GM23248 (cell line): ENCODE measurements at places on chromosomes 2 and 18.

DNA sequence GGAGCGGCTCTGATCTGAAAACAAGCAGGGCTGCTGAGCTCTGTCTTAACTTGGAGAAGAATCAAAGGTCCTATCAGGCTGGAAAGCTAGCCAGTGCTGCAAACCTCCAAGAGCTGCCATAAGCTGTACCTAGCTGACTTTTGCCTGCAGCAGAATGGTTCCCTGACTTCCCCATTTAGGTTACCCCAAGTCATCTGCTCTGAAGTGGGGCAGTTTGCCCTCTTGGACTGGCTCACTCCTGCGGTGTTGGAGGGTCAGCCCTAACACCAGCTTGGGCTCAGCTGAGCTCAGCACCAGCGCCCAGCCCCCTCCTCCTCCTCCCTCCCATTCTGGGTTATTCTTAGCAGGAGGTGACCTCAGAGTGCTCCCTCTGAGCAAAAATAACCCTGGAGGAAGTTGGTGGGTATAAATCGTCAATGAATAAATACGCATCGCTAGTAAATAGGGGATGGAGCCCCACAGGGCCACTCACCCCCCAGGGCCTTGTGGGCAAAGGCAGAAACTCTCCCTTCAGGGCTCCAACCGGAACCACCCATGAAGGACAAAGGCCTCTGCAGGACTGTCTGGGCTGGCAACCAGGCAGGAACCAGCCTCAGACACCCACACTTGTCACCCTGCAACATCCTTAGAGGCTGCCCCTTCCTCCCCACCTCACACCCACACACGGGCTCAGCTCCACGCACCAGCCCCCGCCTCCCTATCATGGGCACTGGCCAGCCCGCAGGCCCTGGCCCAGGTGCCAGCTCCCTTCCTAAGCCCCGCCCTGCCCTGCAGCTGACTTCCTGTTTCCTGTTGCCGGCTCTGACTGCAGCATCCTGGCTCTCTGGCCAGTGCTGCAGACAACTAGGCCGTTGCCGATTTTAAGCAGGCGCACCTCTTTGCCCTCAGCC, 46.9 kb downstream of the DNMT3A start:
- peak; percentile 51 for DNase-seq

GRCh38 chr2:161170377-161170776, 10.1 kb downstream of the TANK start:
- peak; percentile 9 for DNase-seq

DNA sequence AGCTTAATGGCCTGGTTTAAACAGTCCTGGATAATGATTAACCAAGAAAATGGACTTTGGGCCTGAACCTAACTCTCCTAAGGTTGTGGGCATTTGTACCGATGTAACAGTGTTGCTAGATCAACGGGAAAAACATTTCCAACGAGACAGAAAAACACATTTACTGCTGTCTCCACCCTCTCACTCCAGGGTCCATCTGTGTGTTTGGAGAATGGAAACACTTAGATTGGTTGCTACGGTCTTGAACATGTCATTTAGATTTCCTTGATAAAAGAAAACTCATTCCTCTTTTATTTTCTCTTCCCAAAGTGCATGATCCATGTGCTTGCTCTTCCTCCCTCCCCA, 88.0 kb downstream of the SOCS6 start:
- peak; percentile 34 for DNase-seq

DNA sequence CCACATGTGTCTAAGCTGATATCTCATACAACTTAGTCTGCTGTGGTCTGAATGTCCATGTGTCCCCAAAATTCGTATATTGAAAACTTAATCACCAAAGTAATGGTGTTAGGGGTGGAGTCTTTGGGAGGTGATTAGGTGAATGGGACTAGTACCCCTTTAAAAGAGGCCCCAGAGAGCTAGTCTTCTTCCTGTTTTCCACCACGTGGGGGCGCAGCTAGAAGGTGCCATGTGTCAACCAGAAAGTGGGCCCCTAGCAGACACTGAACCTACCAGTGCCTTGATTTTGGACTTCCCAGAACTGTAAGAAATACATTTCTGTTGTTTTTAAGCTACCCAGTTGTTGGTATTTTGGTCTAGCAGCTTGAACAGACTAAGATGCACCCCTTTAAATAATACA, 86.6 kb downstream of the ASB1 start:
- peak; percentile 81 for DNase-seq

DNA sequence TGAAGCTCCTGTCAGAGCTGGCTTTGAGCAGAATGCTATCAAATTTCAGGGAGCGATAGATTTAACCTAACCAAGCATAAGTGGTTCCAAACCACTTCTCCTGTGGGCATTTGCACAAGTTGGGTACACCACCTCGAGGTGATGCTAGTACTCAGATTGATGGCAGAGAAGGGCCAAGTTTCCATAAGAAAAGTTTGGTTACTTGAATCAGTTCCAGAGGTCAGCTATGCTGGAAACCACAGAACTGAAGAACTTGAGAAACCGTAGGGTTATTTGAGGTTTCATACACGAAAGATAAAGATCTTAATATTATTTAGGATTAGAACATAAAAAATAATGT, 238.2 kb upstream of the SOX11 start:
- DNase-seq = no peak

- peak; percentile 2 for DNase-seq
These were observed 181.2 kb upstream of the LRATD1 start for GRCh38 chr2:14451312-14451711.

DNA sequence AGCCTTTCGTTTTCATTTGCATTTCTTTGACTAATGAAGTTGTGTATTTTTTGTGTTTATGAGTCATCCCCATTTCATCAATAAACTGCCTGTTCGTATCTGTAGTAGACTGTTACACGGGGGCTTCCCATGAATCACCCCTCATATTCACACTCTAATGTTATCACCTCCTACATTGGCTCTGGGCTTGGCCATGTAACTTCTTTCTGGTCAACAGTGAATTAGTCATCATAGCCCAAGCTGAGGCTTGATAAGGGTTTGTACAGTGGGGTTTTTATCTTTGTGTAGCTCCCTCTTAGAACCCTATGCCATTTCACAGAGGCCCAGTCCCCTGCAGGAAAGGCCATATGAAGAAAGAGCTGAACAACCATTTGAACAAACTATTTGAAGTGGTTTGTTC, 151.0 kb downstream of the CCBE1 start:
- DNase-seq = peak; percentile 12

GRCh38 chr18:24228667-24229041, 89.8 kb downstream of the CABYR start:
- DNase-seq = peak; percentile 16

DNA sequence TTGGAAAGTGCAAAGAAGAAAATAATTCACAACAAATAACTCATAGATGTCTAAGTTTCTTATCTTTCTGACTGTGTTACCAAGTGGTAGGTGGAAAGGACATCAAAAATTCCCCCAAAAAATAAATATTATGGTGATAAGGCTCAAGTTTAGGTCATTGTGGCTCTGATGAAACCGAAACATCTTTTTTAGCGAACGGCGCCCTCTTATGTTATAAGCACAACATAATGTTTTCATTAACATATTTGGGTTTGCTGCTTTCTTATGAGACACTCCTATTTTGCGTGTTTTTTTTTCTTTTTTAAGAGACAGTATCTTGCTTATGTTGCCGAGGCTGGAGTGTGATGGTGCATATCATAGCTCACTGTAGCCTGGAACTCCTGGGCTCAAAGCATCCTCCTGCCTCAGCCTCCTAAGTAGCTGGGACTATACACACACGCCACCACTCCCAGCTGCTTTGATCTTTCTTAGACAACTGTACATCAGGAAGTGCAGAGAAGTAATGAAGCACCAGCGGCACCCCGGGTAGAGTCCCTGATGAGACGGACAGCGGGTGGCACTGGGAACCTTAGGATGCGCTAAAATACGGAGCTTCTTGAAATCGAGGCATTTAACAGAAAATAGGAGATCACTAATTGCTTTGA, 38.5 kb upstream of the SLC35G4 start:
- peak; percentile 55 for DNase-seq

- DNase-seq = peak; percentile 78
These were observed 701.6 kb downstream of the SATB2 start for GRCh38 chr2:198756166-198756565.

DNA sequence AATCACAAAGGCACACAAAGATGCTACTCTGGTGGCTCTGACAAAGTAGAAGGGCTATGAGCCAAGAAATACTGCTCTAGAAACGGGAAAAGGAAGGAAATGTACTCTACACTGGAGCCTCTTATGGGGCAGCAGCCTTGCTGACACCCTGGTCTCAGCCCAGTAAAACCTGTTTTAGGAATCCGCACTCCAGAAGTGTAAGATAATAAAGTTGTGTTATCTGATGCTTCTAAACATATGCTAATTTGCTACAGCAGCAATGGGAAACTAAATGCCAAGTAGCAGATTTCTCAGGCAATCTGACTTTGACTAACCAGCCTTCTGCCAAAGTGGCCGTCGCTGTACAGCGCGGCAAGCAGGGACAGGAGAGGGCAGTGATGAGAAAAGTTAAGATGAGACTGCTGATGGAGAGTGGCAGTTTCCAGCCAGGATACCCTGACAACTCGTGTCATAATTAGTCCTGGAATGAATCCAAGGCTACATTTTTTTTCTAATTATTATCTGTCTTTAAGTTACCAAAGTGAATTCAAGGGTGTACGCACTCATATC, 99.0 kb downstream of the NETO1 start:
- no peak for DNase-seq

- DNase-seq = no peak
These were observed 51.5 kb upstream of the FAHD2A start for GRCh38 chr2:95350774-95351597.

DNA sequence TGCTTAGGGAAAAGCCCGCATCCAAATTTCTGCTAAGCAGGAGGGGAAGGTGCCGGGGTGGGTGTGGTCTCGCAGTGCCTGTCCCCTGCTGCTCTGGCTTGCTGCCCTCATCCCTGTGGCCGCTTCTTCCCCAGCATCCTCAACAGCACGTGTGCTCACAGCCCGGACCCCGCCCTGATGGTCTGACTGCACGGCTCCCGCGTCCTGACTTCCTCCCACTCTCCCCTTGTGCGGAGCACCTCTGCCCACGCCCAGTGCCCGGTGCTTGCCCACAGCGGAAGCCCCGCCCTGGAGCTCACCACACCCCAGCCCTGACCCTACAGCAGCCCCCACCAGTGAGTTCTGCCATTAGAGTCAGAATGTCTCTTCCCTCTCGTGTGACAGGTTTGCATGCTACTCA, 277.9 kb downstream of the NDUFA10 start:
- DNase-seq = no peak

DNA sequence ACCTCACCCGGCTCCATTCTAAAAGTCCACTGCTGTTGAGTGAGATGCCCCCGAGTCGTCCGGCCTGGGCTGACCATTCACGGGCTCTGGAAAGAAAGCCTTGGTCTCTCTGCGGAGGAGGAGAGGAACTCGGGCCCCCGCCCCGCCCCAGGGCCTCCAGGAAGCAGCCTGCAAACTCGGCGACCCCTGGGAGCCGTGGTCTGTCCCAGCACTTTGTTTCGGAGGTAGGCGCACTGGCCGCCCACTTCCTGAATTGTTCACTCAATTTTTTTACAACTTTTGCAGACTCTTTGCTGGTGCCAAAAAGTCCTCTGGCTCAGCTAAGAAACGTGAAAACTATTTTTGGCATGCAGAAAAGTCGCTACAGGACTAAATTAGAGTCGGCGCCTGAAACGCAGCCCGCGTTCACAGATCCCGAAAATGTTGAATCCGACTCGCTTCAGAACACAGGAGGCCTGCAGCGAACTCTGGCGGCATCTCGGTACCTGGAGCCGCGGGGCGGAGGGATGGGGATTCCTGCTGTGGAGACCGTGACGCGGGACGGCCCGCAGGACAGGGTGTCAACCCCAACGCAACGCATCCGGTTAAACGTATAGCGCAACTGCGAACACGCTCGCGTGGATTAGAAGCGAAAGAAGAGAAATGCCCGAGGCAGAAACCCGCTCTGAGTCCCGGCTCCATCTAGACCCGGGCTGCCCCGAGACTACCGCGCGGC, 1.5 kb downstream of the PXDN start:
- peak; percentile 96 for DNase-seq

DNA sequence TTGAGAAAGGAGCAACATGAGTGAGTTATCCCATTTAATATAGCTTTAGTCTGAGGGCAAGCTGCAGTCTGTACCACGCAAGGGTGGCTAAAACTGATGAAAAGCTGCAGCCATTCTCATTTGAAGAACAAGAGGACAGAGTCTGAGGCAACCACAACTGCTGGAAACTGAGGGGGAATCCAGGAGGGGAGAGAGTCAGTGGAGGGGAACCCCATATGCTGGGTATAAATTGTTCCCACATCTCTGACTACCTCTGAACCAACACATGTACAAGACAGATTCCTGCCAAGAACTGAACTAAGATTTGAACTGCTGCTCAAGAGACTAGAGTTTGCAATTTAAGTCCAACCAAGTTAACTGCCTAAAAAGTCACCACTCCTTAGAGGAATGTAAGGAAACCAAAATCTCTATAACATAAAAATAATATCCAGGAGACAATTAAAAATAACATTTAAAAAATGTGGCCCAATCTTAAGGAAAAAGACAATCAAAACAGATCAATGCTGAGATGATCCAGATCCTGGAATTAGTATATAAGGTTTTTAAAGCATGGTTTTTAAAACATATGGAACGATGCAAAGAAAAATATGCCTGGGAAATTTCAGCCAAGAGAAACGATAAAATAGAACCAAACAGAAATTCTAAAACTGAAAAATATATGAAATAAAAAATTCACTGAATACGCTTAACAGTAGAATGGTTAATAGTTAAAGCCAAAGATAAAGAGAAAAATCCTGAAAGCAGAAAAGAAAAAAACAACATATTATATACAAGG, 11.2 kb downstream of the CWC22 start:
- DNase-seq = no peak

- DNase-seq = peak; percentile 26
These were observed 20.9 kb downstream of the MMADHC start for GRCh38 chr2:149566652-149567051.

GRCh38 chr2:39335930-39336329, 92.2 kb upstream of the CDKL4 start:
- DNase-seq = no peak

DNA sequence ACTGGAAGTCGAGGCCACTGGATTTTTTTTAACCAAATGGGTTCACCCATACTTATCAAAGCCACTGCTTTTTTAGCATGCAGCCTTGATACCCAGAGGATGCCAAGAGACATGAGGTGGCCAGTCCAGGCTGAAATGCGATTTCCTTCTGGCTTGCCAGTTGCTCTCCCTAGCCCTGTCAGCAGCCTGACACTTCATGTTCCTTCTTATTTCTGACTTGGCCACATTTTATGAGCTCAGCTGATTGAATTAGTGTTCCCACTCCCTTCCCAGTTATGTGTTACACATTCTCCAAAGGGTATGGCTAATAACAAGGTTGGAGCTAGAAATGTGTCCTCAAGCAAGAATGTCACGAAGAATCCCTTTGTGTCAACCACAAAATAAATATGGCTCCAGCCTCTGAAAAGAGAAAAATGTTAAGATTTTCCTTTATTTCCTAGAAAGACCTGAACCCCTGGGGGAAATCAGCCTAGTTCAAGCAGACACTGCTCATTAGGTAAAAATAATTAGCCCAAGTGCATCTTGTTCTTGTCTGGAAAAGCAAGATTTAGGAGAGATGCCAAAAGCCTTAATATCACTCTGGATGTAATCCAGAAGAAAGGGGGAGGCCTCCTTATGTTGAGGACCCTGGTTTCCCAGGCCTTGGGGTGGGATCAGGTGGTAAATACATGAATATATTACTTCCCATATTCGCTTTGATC, 121.7 kb upstream of the TACR1 start:
- DNase-seq = no peak

- DNase-seq = peak; percentile 51
These were observed 124.8 kb downstream of the DTNA start for GRCh38 chr18:34834897-34835296.
